Fibroblast of skin of abdomen (primary cell): ENCODE measurements at places on chromosomes 12 and 14.

DNA sequence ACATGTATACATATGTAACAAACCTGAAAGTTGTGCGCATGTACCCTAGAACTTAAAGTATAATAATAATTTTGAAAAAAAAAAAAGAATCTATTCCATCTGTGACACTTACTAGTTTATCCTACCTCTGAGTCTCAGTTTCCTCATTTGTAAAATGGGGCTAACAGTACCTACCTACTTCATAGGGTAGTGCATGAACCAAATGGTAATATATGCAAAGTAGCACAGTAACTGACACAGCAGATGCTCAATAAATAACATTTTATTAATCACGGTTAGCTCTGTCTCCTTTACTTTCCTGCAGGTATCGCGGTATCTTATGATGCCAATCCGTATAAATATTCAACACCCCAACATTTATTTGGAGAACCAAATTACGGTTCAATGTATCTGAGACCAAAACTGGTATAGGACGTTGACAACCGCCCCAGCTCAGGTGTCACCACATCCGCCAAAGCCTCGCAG, 703 bp downstream of the TMED10 start:
- no peak for DNase-seq

GRCh38 chr12:11980115-11980514, 90.6 kb upstream of the BCL2L14 start:
- no peak for DNase-seq

DNA sequence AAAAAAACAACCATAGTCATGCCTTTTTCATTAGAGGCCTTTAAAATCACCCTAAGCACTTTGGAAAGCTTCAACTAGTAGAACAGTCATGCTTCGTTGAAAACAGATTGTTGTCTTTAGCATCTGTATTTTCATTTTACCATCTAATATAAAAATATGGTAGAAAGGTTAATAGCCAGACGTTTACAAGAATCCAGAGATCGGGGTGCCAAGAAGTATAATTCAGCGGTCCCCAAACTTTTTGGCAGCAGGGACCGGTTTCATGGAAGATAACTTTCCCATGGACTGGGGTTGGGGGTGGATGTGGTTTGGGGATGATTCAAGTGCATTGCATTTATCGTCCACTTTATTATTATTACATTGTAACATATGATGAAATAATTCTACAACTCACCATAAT, 138.4 kb downstream of the GLT1D1 start:
- no peak for DNase-seq

DNA sequence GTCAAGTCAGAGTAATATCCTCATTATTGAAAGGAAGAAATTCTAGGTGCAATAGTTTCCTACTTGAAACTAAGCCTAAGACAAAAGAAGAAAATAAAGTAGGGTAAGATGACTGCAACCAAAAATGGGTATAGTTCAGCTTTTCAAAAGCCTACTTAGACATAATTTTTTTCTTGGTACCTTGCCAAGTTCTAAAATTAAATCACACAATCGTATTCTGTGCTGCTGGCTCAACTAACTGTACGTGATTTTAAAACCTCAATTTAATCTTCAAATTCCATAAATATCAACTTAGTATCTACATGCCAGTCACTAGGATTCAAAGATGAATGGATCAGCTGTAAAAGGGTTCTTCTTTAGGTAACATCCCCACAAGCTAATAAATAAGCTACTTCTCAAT, 56.9 kb downstream of the SCAF11 start:
- no peak for DNase-seq

GRCh38 chr12:21073129-21073528, 57.9 kb upstream of the SLCO1B1 start:
- no peak for DNase-seq

DNA sequence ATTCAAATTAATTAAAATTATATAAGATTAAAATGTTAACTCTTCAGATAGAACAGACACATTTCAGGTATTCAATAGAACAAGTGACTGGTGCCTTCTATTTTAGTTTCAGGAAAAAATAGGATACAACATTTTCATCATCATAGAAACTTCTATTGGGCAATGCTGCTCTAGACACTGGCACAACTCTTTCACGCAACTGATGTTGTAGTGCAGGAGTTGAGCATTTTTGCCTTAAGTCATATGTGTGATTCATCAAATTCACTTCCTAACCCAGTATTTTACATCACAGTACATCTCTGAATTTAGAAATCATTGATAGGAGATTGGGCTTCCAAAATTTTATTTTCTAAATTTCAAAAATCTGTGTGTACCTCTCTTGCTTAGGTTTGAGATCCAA, 215.4 kb upstream of the DIO2 start:
- DNase-seq: no peak

DNA sequence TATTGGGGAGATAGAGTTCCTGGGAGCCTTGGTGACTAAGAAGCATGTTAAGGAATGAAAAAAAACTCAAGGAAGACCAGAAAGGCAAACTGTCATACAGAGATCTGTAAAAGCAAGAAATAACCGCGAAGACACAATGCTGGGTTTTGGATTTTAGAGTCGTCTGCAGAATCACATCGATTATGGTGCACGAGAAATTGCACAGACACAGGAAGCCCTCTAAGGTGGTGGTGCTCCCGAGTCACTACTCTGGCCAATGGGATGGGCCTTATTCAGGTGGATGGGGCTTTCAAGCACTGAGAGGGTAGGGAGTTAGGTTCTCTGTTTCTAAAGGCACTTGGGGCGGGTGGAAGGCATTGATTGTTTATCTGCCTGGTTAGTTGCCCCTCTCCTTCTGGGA, 10.3 kb upstream of the FLVCR2 start:
- DNase-seq: no peak

GRCh38 chr14:62585247-62585646, 460.0 kb downstream of the KCNH5 start:
- no peak for DNase-seq

DNA sequence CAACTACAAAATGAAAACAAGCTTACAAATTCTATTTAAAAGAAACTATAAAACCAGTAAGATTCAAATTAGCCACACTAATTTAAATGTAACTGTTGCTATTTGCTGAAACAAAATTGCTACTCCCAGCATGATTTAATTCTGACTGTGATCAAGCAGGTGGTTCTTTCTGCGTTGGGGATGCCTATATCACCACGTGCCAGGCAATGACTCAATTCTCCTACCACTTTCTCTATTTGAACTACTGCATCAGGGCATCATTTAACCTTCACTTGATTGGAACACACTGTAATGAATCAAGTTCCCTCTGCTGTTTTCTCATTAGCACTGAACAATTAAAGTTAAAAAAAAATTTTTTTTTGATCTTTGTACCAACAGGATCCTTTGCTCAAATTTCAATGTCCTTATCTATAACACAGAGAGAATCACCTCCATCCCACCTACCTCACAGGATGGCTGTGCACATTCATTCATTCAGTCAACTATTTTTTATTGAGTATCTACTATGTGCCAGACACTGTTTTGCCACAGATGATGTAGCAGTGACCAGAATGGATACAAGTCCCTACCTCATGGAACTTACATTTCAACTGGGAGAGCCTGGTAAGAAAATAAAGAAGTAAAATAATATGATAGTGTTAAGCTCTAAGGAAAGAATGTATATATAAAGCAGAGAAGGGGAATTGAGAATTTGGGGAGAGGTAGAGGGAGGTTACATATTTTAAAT, 8.0 kb upstream of the ACTN1 start:
- no peak for DNase-seq
